Posterior cingulate gyrus (tissue), 11 donors: ENCODE measurements at places on chromosomes 6 and 20.

DNA sequence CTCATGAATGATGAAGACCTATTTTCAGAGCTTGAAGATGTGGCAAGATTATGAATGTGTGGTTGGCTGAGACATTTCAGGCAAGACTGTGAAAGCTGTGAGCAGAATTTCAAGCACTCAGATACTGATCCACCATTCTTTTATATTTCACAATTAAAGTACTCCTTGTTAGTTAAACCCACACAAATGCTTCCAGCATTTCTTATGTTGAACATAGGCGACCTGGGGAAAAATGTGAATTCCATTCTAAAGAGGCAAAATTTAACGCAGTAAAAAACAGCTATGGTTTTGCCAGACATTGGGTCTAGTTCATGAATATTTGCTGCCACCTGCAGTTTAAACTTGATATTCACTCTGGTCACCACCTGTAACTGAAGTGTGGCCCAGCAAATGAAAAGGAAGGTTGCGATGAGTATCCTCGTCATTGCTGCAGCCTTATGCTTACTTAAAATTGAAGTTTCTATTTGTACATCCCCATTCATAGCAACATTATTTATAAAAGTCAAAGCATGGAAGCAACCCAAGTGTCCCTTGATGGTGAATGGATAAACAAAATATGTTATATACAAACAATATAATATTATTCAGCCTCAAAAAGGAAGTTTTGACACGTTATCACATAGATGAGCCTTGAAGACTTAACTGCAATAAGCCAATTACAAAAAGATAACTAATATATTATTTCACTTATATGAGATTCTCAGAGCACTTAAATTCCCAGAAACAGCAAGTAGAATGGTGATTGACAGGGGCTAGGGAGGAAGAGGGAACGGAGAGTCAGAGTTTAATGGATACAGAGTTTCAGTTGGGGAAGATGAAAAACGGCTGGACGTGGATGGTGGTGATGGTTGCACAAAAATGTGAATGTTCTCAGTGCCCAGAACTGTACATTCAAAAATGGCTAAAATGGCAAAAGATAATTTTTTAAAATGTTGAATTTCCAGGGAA, 32.4 kb upstream of the FAM184A start:
- no peak for DNase-seq

GRCh38 chr20:43460172-43460829, 2.6 kb downstream of the SRSF6 start:
- no peak for DNase-seq

- DNase-seq: no peak
Observed at GRCh38 chr6:143279385-143279784, 171.1 kb downstream of the ADAT2 start.

DNA sequence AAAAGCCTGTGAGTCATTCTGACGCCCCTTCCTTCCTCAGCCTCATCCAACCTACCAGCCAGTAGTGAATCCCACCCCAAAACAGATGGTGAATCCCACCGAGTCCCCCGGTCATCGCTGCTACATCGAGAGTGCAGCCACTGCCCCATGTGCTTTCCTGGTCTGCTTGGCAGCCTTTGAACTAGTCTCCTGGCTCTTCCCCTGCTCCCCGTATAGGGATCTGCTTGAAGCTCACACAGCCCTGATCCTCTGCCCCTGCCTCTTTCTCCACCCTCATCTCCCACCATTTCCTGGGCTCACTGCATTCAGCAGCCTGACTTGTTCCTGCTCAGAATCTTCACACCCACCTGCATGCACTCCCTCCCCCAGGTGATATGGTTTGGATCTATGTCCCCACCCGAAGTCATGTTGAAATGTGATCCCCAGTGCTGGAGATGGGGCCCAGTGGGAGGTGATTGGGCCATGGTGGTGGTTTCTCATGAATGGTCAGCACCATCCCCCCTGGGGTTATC, 14.6 kb downstream of the SYNJ2 start:
- no peak for DNase-seq

GRCh38 chr6:144178323-144178722, 28.0 kb downstream of the STX11 start:
- DNase-seq: no peak
